NCI-H1417 (cell line): ENCODE measurements at places on chromosomes 3 and 15.
A peak's percentile ranks its signal among the peaks of the same experiment; 100 is the strongest.

DNA sequence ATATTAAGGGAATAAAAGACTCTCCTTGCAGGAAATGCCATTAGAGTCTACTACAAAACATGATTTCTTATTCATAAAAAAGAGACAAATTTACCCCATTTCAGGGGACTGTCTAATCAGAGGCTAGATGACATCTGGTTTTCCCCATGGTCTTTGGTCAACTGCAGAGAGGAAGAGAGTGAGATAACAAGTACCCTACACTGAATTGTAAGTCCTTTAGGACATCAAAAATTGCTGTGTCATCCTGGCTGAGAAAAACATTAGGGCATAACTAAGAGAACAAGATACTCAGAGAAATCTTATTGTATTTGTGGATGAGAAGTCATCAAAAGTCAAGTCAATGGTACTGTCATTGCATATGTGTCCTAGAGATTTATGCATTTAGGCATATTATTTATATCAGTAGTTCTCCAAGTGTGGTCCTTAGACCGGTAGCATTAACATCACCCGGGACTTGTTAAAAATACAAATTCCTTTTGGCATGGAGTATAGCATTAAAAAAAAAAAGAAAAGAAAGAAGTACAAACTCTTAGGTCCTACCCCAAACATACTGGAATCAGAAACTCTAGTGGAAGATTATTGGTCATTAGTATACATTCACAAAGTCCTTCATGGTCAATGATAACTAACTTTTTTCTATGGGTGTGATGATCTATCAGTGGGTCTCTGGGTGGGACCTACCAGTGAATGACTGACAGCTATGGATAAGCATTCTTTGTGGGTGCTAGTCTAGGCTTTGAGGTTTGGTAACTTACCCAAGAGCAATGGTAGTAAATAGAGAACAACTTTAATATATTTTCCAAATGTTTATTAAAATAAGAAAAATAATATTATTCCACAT lies 29.0 kb upstream of the TBC1D5 start:
- no peak for DNase-seq

DNA sequence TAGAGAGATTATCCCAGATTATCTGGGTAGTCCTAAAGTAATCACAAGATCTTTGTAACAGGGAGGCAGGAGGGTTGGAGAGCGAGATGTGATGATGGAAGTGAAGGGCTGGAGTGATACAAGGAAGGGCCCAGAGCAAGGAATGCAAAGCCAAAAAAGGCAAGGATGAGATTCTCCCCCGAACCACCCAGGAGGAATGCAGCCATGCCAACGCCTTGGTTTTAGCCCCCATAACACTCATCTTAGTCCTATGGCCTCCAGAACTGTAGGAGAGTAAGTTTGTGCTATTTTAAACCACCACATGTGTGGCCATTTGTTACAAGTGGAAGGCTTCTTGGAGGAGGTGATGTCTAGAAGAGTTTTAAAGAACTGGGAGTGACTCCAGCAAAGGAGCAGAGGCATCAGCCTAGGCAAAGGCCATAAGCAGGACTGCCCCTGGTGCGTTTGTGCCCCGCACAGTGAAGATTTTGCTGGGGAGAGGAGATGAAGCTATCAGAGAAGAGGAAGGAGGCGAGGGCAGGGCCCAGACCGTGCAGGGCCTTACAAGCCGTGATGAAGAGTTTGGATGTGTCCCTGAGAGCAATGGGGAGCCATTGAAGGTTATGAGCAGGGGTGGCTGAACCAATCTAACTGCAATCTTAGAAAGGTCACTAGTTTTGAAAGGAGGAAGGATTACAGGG lies 25.3 kb upstream of the CORO2B start:
- DNase-seq = no peak

DNA sequence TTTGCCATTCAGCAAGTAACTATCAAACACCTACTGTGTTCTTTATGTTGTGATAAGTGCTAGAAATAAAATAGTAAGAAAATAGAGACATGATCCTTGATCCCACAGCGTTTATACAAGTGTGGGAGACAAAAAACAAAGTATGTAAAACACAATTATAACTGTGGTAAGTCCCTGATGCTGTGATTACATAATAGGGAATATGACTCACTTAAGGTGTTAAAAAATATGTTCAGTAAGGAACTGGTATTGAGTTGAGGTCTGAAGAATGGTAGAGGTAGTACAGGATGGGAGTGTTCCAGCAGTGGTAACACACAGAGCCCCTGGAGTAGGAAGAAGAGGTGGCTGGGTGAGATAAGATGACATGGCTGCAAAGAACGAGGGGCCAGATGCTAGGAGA lies 132.1 kb upstream of the TMC3 start:
- no peak for DNase-seq

- DNase-seq = no peak
Observed at GRCh38 chr3:152350139-152350538, 81.4 kb downstream of the MBNL1 start.

DNA sequence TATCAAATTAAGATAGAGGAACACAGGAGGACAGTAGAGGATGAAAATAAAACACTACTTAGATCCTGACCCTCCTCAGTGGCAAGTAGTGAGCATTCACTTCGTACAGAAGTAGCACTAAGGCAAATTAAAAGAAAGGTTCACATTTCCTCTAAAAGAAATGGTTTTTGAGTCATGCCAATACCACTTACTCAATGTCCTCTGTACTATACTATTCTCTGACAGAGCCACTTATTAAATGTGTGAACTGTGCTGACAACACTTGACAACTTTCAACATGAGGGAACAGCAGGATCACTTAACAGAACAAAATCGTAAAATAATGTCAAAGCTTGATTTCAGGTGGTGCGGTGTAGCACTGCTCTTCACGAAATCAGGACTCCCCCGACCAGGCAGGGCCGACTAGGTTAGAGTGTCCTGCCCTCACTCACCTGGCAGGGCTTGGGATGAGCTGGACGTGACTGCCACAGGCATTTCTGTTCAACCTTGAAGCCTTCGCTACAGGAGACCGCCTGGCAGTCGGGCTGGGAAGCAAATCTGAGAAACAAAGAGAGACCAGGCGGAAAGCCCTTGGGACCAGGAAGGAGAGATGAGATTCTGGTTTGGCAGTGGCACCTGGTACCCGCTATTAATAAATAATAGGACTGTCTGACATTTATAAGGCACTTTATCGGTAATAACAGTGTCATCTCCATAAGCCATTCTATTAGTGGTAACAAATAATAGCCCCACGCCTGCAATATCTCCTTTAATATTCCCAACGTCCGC lies 611 bp upstream of the SLC27A2 start:
- peak; percentile 52 for DNase-seq

- no peak for DNase-seq
Observed at GRCh38 chr3:72155391-72156064, 370.6 kb upstream of the PROK2 start.

DNA sequence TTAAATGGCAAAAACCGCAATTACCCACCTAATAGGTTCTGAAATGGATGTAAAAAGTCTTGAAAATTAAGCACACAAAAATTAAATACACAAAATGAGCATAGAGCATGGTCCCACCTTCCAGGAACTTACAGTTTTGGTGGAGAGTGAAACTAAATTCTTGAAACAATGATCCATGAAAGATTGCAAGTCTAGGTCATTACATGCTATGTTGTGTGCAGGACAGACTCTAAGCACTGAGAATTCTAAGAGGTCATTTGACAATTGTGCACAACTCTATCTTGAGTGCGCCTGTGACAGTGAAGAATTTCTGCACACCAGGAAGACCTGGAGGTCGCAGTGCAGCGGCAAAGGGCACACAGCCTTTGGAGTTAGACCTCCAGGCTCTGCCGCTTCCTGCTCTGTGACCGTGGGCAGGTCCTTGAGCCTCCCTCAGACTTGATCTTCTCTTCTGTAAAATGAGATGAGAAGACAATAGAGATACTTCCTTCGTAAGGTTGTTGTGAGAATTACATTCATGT lies 153.3 kb upstream of the TPM1 start:
- no peak for DNase-seq

GRCh38 chr3:182644790-182645433 lies 148.4 kb upstream of the ATP11B start:
- no peak for DNase-seq

DNA sequence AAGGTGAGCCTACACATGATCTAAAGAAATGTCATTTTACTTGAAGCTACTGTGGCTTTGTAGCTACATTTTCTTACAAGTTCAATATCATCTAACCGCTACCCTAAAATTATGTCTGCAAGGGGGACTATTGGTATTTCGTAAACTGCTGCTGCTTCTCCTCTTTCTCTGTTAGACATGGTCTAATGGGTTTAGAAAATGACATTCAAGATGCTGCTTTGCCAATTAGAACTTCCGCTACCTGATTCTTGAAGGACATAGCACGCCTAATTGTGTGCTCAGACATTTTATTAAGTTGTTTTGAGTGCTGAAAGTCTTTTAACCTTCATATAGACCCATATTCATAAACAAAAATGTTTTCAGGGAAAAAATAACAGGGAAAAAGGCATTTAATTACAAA lies 283.7 kb upstream of the ICE2 start:
- no peak for DNase-seq

- no peak for DNase-seq
Observed at GRCh38 chr3:132753946-132754345, 31.7 kb upstream of the NPHP3 start.

DNA sequence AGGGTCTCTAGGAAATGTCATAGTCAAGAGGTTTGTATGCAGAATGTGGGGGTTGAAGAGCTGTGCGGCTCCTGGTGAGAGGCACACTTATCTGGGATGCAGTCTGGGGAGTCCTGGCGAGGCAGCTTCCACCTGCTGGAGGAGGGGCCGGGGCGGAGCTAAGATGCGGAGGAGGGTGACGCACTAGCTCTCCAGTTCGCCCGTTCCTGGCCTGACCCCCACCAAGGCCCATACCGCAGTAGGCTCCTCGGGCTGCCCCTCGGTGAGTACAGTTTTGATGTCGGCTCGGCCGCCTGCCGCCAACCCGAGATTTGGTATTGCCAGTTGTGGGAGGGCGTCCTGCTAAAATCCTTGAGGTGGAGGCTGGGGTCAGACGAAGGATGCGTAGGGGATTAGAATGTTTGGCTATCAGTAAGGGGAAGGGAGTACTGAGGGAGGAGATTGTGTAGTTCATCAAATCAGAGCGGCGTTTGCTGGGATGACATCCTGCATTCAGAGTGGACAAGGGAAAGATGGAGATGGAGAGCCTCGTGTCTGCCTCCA lies at the start of gene SCG5:
Gene SCG5 (plus strand): TSS at position 194 of the 543 bp plus-strand sequence. CDS start 1,883 bp downstream, outside the sequence.
- DNase-seq = peak; percentile 87

- DNase-seq = no peak
Observed at GRCh38 chr3:149009732-149010131, 18.4 kb downstream of the GYG1 start.

DNA sequence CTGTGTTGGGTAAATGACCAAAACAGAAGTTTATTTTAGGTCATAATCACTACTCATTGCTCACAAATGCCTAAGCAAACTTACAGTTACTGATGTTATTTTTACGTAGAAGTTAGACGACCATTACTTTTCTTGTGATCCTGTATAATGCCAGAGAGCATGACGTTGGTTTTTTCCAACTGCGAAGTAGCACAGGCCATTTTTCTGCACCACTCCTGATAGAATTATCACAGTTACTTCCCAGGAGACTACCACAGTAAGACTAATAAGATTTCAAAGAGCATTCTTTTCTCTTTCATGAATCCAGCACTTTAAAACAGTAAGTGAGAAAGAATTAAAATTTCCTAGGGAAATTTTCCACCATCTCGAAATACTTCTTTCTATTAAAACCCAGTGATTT lies 19.8 kb downstream of the CD200 start:
- no peak for DNase-seq

- DNase-seq = no peak
Observed at GRCh38 chr3:44993471-44994205, 17.6 kb downstream of the EXOSC7 start.

GRCh38 chr3:197847866-197848401 lies 56.9 kb downstream of the LRCH3 start:
- no peak for DNase-seq

DNA sequence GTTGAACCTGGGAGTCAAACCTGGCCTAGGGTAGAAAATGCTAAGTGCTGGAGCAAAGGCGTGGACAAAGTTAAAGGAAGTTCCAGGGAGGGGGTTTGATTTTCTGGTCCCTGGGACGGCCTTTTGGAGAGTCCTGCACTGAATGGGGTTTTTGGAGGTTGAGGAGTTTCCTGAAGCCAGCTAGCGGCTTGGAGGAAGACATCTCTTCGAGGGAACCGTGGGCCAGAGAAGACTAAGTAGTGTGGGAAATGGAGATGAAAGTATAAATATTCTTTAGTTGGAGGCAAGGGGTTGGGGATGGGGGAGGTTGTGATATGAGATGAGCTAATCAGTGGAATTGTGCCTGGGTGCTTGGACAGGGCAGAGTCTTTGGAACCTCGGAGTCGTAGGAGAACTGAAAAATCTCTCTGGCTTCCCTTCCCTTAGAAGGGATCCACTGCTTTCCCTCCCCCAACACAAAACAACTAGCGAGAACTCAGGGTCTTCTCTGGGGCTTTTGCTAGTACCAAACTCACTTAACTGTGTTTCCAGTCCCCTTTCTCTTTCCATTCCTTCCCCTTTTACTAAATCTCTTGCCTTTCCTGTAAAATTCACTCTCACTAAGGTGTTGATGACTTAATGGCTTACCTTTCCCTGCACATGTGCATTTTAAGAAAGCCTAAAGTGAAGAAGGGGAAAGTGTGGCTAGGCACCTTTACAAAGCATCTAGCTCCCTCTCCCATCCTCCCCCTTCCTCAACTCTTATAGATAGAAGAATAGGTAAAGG lies 1.0 kb downstream of the LPP start:
- DNase-seq = no peak

DNA sequence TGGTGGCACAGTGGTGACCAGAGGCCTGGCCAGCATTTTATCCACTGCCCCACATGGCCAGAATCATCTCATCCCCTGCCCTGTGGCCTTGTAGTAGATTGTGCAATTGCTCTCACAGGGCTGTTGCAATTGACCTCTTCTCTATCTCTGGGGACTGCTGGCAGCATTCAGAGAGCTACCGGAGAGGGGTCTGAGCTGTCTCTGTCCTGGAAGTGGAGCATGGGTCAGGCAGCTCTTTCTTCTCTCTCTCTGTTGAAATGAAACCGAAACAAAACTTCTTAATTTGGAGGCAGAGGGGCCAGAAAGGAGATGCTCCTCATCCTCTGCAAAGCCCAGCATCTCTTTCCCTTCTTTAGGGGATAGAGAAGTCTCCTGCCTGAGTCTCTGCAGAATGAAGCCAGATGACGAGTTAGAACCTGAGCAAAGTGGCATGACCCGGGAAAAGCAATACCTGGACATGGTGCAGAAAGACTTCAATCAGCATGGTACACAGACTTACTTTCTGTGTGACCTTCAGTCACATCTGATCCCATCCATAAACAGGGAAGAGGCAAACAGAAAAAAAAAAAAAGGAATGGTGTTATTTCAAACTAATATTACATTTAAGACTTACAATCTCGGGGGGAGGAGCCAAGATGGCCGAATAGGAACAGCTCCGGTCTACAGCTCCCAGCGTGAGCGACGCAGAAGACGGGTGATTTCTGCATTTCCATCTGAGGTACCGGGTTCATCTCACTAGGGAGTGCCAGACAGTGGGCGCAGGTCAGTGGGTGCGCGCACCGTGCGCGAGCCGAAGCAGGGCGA lies 144.5 kb upstream of the BCL6 start:
- DNase-seq = peak; percentile 11

- no peak for DNase-seq
Observed at GRCh38 chr3:65508750-65509422, 529.8 kb downstream of the MAGI1 start.
